GM03348 (cell line): ENCODE measurements at places on chromosomes 11 and 22.

DNA sequence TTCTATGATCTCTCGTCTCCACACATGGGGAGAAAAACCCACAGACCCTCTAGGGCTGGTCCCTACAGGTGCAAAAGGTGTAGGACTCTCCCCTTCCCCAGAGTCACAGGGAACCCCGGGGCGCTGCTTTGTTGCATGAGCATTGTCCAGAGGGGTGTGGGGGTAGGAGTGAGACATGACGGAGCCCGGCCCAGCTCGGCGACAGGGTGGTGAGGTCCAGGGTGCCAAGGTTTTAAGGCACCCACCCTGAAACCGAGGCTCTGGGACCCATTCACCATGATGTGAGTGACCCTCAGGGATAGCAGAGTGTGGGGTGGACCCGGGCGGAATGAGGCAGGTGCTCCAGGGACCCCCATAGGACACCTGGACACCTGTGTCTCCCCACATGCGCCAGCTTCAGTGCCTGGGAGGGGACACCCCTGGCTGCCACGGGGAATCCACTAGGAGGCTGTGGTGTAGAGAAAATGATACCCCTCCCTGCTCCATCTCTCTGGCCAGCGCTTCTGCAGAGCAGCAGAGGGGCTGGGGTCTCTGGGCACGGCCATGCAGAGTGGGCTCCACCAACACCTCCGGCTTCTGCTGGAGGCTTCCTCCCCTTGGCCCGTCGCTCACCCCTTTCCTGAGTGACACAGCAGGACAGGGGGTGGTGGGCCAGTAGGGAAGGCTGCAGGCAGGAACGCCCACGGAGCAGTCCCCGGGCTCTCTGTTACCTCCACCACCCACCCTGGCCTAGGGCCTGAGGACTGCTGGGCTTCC lies 15.2 kb downstream of the KRTAP5-5 start:
- no peak for DNase-seq

GRCh38 chr11:269146-269890 lies 8.9 kb upstream of the NLRP6 start:
- no peak for DNase-seq

DNA sequence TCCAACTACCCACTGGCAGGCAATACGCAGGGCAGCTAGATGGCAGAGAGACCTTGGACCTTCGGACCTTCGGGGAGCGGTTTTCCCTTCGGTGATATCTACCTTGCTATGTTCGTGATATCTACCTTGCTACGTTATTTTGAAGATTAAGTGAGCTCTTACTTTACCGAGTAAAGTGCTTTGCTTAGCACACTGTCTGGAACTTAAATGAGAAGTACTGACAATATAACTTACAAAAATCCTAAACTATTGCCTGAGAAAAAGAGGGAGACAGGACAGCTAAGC lies 1.0 kb upstream of the PRDM10 start:
- DNase-seq, result no peak

DNA sequence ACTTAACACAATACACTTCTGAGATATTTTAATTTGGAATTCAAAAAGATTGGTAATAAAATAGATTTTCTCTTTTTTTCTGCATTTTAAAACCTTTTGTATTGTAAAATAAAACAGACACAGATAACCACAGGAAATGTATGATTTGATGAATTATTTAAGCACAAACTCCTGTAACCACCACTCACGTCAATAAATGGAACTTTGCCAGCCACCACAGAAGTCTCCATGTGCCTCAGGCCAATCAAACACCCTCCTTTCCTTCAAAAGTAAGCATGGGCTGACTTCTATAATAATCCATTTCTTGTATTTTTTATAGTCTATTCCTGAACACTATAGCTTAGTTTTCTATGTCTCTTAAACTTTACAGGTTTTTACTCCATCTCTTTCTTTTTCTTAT lies 721.7 kb downstream of the DLG2 start:
- no peak for DNase-seq

GRCh38 chr11:9753021-9753420 lies 89.1 kb downstream of the SWAP70 start:
- peak; percentile 67 for DNase-seq

GRCh38 chr11:112795142-112795815 lies 165.9 kb upstream of the NCAM1 start:
- DNase-seq, result peak; percentile 78

GRCh38 chr22:40202225-40202944 lies 24.7 kb downstream of the TNRC6B start:
- no peak for DNase-seq

DNA sequence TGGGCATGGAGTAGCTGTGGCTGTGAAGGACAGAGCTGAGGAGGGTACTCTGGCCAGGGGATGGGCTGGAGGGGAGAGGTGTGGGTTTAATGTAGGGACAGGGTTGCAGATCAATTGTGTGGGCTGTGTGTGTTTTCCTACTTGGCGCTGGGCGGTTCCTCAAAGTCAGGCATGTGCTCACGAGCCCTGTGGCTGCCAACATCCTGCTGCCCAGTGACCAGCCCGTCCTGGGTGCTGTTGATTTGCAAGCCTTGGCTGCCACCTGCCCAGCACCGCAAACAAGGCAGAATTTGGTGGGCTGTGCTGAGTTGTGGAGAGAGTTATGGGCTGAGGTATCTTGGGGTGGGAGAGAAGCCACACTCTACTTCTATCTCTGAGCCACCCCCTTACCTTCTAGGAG lies 69.2 kb downstream of the SCN3B start:
- DNase-seq, result no peak

DNA sequence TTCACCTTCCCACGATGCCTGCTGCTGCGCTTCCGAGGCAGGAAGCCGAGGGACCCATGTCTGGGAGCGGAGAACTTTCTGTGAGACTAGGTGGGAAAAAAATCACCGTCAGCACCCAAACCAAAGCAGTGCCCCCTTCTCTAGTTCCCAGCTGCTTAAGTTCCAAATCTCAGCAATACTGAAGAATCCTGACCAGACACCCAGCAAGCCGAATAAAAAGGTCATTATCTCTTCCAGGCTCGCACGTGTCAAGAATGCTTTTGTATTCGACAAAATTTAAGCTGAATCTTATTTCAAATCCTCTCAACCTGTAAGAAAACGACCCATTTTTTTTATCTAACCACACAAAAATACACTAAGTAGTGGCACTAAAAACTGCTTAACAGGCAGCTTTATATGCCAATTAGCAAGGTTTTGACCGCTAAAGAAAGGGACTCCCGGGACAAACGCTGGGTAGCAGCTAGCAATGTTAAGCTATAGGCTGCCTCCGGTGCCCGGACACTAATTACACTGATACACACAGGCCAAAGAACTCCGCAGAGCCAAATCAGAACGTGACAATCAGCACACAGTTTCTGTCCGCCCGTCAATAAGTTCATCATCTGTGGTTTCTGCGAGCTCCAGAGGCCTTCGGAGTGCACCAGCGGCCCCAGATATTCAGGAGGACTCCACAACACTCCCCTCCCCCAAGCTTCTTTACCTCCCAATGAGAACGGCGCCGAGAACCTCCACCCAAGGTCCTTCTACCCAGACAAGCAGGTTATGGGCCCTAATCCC lies 728 bp downstream of the RPL3 start:
- no peak for DNase-seq

DNA sequence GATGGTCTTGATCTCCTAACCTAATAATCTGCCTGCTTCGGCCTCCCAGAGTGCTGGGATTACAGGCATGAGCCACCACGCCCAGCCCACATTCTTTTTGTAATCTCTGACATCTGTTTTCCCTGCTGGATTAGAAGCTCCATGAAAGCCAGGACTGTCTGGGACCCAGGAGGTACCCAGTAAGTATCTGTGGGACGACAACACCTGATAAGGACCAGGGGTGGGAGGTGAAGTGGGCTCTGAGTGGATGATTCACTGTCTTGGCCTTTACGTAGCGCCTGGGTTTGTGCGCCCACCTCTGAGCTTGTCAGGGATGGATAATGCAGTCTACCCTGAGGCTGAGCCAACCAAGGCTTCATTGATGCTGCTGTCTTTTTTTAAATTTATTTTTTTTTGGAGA lies 118.8 kb downstream of the ABTB2 start:
- no peak for DNase-seq

DNA sequence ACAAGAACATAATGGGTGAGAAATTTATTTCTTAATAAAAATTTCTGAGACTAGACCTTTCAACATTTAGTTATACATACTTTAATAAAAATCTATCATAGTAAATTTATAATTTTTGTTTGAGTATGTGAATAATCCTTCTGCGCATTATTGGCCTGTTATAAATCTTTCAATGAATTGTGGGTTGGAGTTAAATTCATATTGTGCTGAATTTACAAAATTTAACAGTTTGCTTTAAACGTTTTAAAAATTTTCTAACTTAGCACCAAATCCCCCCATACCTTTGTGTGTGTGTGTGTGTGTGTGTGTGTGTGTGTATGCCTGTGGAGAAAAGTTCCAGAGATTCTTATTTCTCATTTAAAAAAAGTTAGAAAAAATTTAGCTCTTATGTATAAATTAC lies 111.0 kb downstream of the TMEM135 start:
- no peak for DNase-seq

DNA sequence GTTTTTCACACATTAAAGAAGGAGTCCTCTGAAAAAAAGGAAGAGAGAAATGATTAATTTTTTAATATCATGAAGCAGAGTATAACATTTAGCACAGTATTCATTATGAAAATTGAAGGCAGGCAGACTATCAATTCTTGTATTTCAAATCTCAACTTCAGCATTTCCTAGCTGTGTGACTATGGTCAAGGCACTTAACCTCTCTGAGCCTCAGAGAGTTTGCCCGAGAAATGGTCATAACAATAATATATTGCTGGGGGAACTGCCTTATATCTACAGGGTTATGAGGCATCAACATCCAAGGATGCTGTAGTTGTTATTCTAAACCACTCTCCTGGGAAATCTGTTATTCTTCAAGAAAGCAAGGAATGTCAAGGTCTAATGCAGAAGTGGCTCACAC lies 1.1 kb downstream of the MS4A18 start:
- DNase-seq, result no peak

DNA sequence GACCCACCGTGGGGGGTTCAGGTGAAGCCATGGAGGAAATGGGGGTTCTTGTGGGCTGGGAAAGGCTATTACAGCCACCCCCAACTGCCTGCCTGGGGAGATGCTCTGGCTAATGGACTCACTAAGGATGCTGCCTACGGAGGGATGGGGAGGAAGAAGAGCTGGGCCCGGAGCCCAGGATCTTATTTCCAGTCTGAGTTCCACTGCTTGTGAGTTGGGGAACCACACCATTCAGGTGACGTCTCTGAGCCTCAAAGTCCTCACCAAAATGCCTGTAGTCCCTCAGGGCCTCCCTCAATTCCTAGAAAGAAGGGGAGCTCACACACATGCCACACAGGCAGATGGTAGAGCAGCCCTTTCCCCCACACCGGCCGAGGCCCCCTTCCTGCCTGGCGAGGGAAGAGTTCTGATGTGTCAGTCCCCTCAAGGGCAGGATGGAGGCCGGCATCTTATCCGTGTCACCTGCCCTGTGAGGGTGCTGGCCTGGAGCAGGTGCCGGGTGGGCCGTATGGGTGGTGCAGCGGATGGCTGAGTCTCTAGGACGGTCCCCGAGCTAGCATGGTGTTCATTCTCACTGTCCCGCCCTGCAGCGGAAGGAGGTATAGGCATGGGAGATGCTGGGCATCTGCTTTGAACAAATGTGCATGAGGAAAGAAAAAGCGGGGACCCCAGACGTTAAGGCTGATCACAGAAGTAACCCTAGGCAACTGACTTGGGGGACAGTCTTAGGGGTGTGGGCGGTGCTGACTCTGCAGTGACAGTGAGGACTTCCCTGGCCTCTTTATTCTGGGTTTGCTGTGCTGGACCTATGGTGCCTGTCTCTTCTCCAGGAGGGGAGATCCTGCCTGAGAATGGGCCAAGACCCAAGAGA lies 15.7 kb downstream of the MRGPRF start:
- DNase-seq, result no peak

- no peak for DNase-seq
These were observed 70.3 kb upstream of the TP53I11 start for GRCh38 chr11:45021001-45021400.

DNA sequence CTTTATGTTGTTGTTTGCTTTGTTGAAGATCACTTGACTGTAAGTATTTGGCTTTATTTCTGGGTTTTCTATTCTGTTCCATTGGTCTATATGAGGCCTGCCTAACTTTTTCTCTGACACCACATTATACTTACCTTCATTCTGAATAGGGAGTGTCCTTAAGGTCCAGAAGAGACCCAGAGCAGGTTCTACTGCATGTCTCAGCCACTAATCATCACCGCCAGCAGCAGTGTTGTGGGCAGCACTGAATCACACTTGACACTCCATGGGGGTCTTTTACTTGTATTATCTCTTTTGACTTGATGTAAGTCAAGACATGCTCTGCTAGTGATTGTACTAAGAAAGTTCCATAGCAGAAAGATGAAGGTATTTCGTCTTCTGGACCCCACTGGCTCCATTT lies 274.9 kb downstream of the TENM4 start:
- DNase-seq, result no peak

DNA sequence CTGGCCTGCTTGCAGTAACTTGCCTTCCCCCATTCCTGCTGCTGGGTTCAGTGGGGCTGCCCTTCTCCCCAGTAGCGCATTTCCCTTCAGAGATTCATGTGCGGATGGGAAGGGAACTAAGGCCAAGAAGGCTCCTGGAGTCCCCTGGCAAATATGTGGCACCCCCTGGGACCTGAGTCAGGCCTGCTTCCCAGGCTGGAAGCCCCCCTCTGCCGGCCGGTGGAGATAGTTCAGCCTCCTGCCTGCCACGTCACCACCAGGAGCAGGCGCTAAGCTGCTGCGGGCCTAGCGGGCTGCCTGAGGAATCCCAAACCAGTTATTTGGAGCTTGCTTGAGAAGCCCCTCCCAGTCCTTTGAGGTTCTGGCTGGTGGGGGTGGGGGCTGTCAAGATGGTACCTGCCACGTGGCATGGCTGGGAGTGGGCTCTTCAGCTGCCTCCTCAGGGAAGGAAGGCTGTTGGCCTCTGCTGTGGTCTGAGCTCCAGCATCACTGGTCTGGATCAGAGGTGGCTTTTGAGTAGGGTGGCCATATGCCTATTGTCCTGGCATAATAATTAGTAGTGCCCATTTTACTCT lies 2.0 kb downstream of the SERPINH1 start:
- peak; percentile 88 for DNase-seq

DNA sequence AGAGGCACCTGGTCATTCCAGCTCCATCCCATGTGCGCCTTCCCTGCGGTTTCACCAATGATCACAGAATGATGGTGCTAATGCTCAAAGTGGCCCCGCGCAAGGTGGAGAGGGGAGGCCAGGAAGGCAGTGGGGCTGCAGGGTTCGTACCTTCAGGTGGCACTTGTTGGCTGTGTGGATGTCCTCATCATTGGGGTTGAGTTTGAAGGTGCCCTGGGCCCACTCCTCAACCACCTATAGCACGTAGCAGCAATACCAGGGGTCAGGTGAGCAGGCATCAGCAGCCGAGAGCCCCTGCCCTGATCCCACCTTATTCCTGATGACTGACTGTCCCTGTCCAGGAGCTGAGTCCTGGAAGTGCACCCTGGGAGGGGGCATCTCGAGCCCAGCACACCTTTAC lies 20.6 kb upstream of the DRICH1 start:
- DNase-seq, result no peak

DNA sequence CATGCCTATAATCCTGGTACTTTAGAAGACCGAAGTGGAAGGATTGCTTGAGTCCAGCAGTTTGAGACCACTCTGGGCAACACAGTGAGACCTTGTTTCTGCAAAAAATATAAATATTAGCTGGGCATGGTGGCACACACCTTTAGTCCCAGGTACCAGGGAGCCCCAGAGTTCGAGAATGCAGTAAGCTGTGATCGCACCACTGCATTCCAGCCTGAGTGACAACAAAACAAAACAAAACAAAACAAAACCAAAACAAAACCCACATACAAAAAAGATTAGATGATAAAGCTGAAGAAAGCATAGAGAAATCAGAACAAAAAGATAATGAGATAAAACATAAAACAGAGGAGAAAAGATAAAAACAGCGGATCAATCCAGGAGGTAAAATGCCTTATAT lies 62.1 kb downstream of the TCF20 start:
- no peak for DNase-seq

- no peak for DNase-seq
These were observed 58.2 kb downstream of the MORC2 start for GRCh38 chr22:30910358-30910757.
